Common myeloid progenitor, CD34-positive (primary cell): ENCODE measurements at places on chromosomes 7 and 10.

DNA sequence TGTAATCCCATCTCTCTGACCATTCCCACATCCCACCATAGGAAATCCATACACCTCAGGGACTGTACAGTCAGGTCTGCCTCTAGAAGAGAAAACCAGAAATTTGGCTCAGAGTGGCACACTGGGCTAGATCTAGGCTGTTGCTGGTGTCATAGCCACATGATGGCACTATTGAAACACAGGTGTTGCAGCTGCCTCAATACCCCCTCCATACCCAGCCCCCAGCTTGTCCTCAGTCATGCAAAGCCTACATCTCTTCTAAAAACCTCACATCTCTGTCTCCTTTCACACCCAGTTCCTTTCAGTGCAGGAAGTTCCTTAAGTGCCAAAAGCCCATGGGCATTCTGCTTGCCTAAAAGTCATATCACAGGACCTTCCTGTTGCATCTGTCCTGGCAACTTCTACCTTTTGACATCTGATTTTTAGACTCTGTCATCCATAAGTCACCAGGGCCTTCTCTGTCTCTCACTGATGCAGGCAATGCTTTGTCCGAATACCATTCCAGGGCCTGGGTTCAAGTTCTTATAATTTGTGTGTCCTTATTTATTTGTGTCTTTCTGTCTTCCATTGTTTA, 27.0 kb upstream of the HIBADH start:
- DNase-seq: peak; percentile 8

- no peak for DNase-seq
Observed at GRCh38 chr7:122014697-122015096, 129.4 kb downstream of the AASS start.

DNA sequence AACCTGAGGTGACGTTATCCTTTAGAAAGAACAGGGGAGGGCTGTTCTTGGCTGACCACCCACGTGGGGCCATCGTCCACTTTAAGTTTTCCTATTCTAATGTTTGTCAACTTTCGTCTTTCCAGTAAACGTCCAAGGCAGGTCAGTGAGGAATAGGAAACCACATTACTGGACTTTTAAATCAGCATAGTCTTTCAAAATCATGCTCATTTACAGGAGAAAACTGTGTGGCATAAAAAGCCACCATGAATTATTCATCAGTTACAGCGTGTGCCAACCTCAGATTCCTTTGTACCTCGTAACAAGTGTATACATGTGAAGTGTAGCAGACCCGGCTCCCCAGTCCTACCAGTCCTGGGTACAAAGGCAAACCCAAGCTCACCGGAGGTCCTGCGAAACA, 25.1 kb upstream of the ABLIM1 start:
- no peak for DNase-seq

DNA sequence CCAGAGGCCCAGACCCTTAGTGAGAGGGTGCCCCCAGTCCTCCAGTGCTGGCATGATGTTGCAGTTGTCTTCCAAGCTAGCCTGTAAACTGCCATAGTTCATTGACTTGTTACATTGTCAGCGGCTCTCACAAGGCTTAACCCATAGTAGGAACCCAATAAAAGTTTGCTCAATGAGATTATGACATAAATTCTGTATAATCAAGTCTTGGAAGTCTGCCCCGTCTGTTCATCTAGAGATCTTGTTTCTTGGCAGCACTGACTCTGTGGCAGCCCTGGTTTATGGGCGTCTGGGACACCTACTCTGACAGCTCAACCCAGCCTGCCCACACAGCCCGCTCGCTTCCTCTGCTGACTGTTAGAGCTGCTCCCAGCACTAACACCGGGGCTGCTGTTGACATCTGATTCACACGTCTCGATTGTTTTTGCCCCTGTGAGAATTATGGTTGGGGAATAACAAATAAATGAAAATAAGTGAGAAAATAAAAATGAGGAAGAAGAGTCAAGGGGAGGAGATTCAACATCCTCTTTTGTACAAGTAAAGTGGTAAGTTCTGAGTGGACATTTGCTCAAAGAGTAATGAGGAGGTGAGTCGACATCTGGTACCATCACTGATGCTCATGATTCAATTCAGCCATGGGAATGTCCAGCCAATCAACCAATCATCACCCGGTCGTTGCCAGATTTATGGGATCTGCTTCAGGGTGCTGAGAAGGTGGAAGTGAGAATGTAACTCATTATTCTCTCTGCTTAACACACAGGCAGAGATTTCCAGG, 160.8 kb downstream of the SPAG6 start:
- peak; percentile 14 for DNase-seq

- DNase-seq: peak; percentile 48
Observed at GRCh38 chr7:71752171-71752935, 620.4 kb downstream of the GALNT17 start.

DNA sequence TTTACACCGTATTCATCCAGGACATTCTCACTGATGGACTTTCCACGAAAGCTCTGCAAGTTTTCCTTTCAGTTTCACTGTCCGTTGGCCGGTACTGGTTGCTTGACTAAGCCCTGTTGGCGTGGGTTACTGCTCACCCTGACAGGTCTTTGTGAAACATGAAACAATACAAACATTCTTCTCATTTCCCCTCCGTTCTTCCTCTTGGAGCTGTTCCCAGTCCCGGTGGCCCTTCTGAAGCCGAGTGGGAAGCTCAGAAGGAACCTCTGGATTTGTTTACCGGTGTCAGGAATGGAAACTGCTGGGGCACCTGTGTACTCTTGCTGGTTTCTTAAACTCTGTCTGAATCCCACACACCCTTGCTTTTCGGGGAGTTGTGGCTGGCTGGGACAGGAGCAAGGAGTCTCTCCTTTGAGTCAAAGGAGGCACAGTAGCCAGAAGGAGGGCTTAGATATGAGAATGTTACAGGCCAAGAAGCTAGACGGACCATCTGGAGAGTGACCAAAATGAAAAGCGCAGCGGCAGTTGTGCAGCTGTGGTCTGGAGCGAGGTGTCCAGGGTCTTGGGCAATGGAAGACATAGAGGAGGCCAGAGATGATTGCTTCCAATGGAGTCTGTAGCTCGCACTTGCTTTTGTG, 45.7 kb downstream of the LYZL2 start:
- DNase-seq: peak; percentile 58

DNA sequence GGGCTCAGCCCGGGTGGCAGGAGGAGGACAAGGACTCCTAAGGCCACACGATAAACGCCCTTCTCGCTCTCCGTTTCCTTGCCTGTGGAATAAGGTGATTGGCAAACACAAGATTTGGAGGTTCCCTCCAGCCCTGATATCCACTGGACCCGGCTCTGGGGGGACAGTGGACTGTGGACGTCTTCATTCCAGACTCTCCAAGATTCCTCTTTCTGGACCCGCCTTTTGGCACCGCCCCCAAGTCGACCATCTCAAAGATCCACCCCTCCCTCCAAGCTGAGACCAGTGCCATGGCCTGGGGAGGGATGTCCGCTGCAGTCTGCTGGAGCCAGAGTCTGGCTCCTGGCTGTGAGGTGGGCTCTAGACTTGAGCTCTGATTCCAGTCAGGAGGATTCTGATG, 23.6 kb downstream of the ZNF783 start:
- no peak for DNase-seq

DNA sequence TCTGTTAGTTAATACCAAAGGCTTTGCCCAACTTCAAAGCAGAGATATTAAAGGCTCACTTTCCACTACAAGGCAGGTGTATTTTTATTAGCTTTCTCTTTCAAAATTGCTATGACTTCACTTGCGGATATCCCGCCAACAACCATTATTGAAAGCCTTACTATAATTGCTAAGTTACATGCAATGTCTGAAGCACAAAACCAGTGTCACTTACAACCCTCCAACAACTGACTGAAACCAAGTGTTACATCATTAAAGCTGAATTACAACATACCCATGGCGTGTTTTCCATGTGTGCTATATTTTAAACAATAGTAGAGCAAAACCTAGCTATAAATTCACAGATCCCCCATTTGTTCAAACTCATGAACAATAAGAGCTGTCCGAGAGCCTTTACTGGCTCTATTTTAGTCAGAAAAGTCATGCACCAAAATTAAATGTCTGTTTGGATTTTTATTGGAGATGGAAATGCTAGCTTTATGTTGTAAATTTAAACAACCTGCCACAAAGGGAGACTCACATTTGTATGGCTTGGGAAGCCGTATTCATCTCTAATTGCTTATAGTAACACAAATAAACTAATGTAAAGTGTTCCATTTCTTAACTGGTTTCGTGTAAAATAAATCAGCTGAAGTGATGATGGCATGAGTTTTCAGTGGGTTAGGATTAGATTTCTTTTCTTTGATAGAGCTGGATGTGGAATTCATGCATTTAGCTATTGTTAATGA, 227.1 kb downstream of the AGMO start:
- no peak for DNase-seq

DNA sequence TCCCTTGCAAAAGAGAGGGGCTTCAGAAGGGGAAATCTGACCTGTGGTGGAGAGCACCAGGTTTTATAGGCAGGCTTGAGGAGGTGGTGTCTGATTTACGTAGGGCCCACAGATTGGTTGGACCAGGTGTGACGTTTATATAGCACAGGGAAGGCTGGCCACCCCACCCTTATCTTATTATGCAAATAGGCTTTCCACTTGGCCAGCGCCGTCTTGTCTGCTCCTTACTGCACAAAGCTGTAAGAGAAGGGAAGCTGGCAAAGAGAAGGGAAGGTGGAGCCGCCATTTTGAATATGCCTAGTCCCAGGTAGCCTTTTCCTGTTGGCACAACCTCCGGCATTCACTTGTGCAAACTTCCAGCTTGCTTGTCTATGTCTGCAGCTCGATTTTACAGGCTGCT, 221.4 kb downstream of the GATA3 start:
- no peak for DNase-seq

- no peak for DNase-seq
Observed at GRCh38 chr10:71268247-71268691, 50.8 kb upstream of the SLC29A3 start.

- DNase-seq: no peak
Observed at GRCh38 chr7:94060752-94061151, 56.6 kb upstream of the BET1 start.

DNA sequence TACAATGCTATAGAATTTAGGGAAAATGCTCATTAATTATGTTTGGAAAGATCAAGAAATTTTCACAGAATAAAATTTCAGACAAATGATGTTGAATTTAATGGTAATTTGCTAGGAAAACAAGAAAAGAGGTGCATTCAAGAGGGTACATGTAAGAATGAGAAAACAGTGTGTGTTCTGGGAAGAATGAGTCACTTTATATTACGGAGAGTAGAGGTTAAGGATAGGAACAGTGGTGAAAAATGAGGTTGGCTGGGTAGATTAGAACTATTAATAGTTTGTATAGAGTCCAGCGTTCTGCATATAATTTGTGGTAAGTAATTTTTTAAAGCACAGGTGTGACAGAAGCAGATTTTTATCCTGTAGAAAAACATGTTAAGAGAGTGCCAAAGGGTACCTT, 336.7 kb upstream of the MBL2 start:
- no peak for DNase-seq

GRCh38 chr7:130401101-130401500, 20.8 kb downstream of the CPA1 start:
- no peak for DNase-seq

- peak; percentile 46 for DNase-seq
Observed at GRCh38 chr7:129298268-129298893, 73.6 kb downstream of the AHCYL2 start.

DNA sequence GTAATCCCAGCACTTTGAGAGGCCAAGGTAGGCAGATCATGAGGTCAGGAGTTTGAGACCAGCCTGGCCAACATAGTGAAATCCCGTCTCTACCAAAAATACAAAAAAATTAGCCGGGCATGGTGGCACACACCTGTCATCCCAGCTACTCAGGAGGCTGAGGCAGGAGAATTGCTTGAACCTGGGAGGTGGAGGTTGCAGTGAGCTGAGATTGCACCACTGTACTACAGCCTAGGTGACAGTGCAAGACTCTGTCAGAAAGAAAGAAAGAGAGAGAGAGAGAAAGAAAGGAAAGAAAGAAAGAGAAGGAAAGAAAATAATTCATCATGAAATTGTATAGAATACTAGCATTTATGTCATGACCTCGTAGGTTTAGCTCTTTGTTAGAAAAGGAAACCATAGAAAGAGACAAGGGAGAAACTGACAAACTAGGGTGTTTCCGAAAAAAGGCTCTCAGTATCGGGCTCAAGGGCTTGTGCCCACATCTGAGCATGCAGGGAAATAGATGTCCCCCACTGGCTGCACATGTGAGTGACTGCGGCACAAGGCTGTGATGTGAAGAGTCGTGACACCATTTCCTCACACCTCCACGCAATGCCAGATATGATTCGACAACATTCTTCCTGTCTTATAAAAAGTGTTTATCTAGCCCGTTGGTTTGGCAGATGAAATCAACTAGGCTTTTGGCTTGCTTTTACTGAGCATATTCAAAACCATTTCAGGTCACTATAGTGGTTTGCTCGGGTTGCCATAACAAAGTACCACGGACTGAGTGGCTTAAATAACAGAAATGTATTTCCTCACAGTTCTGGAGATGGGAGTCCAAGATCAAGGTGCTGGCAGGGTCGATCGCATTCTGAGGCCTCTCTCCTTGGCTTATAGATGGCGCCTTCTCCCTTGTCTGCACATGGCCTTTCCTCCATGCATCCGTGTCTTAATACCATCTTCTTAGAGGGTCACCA, 2.0 kb downstream of the SRGN start:
- peak; percentile 56 for DNase-seq

- DNase-seq: no peak
Observed at GRCh38 chr10:58661336-58661735, 148.7 kb downstream of the BICC1 start.

DNA sequence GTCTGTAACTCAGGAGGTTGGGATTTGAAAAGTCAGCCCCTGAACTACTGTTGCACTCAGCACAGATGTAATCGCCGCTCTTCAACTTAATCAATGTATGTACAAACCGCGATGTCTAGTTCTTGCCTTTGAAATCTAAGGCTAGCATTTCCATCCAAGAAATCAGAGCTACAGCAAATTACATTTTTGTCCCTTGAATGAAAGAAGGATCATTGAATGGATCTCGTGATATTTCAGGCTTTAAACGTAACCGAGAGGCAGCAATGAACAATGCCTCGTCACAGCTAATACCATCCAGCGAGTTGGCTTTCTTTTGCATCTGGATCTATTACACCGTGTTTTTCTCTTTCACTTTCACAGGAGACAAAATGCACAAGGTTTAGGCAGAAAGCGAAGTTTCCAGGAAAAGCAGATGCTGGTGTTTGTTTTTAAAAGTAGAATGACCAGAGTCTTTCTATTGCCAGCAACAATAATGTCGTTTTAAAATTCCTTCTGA, 5.5 kb downstream of the SKIDA1 start:
- peak; percentile 61 for DNase-seq

- no peak for DNase-seq
Observed at GRCh38 chr10:121262774-121263430, 335.3 kb downstream of the FGFR2 start.

GRCh38 chr10:6995831-6996230, 415.0 kb downstream of the SFMBT2 start:
- DNase-seq: no peak

- no peak for DNase-seq
Observed at GRCh38 chr7:157910446-157910845, 573.6 kb downstream of the DNAJB6 start.

GRCh38 chr7:97026715-97027426, 2.2 kb upstream of the DLX5 start:
- DNase-seq: peak; percentile 57

DNA sequence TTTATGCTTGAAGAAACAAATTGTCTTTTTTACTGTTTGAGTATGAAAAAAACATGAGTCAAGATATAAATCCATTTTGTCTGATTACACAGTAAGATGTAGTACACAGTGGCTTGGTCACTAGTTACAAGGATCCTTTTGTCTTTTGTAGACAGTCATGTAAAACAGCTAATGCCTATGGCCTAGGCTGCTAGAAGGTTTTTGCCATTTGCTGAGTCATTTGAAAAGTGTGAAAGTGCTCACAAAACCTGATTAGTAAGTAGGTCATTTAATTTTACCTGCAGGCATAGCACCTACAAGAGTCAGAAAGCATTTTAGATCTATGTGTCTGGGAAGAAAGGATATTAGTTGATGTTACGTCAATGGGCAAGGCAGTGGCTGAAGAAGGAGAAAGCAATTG, 819.4 kb downstream of the MAGI2 start:
- DNase-seq: no peak
